ENCODE measurements at places on chromosomes 1 and 21.
A peak's percentile ranks its signal among the peaks of the same experiment; 100 is the strongest.

- DNase-seq, result no peak
Measured at GRCh38 chr1:102897557-102897956, 210.8 kb downstream of the COL11A1 start.

GRCh38 chr1:47660622-47661021 lies 222.8 kb downstream of the FOXD2 start:
- peak; percentile 74 for DNase-seq

GRCh38 chr1:113109908-113110554 lies 37.0 kb downstream of the LRIG2 start:
- DNase-seq, result no peak

- no peak for DNase-seq
Measured at GRCh38 chr1:109788695-109789521, 25.2 kb upstream of the EPS8L3 start.

DNA sequence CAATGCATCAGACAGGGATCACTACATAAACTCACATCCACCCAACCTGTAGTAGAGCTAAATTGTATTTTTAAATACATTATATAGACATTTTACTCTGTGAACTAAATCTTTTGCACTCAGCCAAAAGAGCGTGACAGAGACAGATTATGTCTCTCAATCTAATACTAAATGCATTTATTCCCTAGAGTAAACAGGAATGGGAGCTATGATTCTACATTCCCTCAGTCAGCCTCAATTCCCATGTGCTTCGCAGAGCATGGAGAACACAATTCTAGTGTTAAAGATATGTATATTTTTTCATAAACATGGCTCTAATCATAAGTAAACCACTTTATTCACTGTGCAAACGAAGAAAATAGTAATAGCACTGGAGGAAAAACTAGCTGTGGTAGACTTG lies 16.5 kb downstream of the PIGK start:
- DNase-seq, result no peak

DNA sequence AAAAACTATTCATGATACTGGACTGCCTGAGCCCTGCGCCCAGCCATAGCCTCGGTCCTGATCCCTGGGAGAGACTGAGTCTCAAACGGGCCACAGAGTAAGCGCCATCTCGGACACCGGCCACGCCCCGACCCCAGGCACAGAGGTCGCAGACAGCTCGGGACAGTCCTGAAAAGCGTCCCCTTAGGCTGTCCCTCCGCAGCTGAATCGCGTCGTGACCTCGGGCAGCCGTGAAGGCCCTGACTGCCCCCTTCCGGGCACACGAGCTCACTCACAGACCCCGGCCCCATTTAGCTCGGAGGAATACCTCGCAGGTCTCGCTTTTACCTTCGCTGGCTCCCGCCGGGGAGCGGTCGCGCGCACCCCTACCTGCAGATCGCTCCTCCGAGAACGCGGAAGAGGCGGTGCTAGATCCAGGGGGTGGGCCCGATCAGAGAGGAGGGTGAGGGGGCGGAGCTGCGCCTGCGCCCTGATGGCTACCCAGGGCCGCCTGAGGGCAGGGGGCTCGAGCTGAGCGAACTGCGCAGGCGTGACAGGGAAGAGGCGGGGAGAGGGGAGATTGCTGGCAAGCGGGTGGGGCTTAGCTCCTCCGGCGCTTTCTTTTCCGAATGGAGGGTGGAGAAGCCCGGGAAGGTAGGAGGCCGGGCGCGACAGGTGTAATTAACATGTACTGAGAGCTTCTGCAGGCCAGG lies at the start of gene MKNK1:
TSS of gene MKNK1 (minus strand) at position 411 of the 692 bp plus-strand sequence. CDS start 20,941 bp downstream, outside the sequence.
- DNase-seq, result peak; percentile 95

DNA sequence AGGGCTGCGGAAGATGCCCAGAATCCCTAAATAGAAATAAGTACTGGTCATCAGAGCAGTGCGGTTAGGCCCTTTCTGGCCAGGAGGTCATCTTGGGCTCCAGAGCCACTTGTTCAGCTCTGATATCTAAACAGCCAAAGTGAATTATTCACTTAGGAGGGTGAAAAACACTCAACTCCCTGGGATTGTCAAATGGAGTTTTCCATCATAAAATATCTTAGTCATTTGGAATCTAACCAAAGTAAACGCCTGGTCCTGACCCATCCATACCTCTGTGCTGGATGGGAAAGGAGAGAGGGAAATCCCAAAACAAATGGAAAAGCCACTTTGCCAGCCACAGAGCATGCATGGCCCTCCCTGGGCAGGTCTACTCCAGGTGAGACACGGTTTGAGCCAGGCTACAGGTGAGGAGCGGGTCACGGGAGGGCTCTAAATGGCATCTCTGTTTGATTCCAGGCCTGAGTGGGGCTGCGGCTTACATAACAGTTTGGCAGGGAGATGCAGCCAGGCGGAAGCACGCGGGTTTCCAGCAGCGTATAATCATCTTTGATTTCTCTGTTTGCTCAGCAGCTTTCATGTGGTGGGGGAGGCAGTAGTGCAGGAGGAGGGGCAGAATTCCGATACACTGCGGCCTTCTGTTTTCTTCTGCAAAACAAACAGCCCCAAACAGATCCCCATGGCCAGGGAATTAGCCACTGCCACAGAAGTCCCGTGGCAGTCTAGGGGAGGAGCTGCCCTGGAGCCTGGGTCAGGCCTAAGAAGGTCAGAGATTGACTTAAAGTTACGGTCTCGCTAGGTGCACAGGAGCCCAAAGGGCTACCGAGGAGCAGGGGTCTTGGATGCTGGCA lies 59.1 kb upstream of the ZNF648 start:
- DNase-seq, result no peak

- no peak for DNase-seq
Measured at GRCh38 chr21:15653710-15654109, 76.1 kb upstream of the USP25 start.

- peak; percentile 92 for DNase-seq
Measured at GRCh38 chr1:32817815-32818786, 648 bp downstream of the S100PBP start.

DNA sequence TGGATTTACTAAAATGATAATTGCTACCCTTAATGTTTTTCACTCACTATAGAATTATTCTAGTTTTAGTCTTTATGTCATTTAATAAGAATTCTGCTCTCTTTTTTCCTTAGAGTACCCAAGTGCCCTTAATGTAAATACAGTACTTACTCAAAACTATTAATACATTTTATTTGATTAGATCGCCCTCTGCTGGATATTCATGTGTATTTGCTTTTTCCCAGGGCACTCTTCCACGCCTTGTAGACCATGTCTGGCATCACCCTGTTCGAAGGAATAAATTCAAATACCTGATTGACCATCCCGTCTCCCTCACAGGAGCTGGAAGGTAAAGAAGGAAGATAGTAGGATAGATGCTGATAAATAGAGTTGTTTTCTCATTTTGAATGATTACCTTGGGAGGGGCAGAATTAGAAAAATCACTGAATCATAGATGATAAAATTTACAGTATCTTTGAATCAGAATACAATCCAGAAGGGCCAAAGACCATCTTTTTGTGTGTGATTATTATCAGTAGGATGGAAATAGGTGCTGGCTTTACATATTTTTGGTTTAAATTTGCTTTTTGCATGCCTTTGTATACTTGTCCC lies 4.1 kb downstream of the AXDND1 start:
- DNase-seq, result peak; percentile 54

DNA sequence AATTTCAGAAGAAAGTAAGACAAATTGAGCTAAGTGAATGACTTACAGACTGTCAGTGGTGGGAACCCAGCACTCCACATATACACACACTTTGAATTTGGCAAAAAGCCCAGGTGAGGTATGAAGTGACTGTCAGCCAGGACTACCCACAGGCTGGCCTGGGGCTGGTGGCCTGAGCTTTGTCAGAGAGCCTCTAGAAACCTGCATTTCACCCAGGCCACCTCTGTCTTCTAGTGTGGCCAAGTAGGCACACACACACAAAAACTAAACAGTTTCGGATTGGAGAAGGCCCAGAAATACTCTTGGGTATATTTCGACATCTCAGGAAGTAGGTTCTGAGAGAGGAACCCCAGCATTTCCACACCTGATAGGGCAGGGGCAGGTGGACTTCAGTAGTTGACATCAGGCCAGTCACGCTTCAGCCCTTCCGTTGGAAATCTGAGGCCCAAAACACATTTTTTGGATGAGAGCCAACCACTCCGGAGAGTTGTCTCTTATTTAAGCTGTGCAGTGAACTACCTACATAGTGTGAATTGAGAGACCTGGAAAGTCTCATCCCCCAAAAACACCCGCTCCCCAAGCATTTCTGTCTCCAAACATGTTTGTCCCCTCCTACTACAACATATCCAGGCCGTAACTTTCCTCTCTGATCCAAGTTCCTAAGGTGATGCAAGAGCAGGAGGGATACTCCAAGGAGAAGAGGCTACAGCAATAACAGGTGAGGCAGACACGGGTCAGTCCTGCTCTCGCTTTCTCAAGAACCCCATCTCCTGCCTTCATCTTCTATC lies 167.2 kb upstream of the PROX1 start:
- DNase-seq, result no peak

DNA sequence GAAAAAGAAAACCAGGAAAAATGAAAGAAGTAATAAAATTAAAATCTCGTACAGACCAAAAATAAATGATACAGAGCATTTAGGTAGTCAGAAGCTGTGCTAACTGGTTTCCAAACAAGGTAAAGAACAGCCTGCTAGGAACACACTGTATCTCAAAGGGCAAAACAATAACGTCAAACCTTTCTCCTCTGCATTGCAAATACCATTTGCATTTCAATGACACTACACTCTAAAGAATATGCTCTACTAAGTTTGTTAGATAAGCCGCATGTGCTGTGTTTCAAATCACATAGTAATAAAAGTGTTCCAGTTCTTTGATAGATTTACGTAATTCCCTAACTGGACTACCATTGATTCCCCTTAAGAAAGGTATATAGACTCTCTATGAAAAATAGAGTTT lies 648.8 kb downstream of the PLA2G4A start:
- DNase-seq, result no peak

DNA sequence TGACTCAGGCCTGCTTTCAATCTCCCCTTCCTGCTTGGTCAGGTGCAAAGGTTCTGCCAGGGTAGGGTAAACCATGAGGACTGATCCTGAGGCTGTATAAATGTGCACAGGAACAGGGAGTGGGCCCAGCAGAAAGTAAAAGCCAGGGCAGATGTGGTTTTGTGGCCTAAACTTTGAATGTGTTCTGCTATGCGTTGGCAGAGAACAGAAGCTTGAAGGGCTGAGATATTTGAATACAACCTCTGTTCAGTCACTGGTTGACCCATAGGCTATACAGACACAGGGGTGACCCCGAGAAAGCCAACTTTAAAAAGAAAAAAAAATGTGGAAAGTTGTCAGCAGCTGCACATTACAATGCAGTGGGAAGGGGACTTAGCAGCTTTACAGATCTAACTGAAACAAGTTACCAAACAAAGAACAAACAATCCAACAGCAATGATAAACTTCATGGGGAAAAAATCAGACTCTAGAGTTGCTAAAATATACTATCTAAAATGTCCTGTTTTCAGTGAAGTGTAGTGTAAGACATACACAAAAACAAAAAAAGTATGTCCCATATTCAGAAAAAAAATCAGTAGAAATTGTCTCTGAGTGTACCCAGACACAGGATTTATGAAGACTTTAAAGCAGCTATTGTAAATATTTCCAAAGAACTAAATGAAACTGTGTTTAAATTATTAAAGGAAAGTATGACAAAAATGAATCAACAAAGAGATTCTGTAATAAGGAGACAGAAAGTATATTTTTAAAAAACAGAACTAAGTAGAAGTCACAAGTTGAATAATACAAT lies 216.1 kb downstream of the RPS6KC1 start:
- DNase-seq, result no peak

GRCh38 chr21:36321325-36322082 lies 1.5 kb downstream of the MORC3 start:
- DNase-seq, result no peak

- DNase-seq, result no peak
Measured at GRCh38 chr1:153770797-153771196, 4.4 kb upstream of the SLC27A3 start.

DNA sequence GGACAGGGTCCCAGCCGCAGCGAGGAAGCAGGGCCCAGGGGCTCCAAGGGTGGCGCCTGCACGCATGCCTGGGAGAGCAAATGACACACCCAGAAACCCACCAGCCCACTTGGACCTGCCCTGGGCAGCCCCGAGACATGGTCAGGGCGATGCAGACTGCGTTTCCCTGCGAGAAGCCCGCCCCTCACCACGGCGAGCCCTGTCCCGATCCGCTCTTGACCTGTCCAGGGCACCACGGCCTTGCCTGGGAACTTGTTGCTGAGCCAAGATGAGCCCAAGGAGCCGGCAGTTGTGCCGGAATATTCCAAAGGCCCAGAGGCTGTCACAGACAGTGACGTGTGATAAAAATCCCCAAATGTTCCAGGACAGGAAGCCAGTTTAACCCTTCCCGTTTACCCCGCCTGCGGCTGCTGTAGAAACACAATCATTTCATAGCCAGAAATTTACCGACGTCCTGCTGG lies 78.1 kb downstream of the SIK1 start:
- no peak for DNase-seq

DNA sequence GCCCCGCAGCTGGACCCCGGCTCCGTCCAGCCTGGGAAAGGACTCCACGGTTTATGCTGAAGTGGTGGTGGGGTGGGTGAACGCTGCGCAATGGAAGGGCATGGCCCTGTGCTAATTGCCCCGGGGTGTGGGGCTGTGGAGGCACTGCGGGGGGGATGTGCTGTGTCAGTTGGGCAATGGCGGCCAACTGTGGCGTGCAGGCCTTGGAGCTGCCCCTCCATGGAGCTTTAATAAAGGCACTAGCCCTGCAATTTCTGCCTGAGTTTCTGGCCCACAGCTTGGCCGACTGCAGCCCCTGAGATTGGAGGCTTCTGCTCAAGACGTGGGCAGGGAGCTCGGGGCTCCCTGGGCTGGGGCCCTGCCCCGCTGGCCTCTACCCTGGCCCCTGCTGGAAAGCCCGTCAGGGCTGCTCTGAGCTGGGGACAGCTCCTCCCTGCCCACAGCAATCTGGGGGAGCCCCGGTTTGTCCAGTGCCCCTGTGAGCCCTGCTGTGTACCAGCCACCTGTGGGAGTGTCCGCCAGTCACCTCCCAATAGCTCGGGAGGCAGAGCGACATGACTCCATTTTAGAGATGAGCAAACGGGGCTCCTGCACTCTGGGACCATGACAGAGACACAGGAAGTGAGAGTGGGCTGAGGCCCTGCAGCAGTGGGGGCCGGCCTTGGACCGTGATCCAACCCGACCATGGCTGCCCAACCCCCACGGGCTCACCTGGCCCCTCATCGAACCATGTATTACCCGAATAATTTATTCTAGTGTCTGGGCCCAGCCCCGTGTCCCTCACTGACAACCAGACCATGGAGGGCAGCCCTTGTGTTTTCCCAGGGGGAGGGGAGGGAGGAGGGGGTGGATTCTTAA lies 8.7 kb upstream of the TNFRSF14 start:
- DNase-seq, result peak; percentile 43

GRCh38 chr1:33191731-33192275 lies 10.0 kb upstream of the TRIM62 start:
- DNase-seq, result no peak

GRCh38 chr1:109282497-109282951 lies 421 bp downstream of the PSRC1 start:
- no peak for DNase-seq

GRCh38 chr21:32044205-32045180 lies 171.7 kb downstream of the HUNK start:
- no peak for DNase-seq

- no peak for DNase-seq
Measured at GRCh38 chr1:246775531-246776385, 51.5 kb downstream of the SCCPDH start.

GRCh38 chr1:204821476-204821875 lies 49.2 kb upstream of the NFASC start:
- no peak for DNase-seq

- DNase-seq, result no peak
Measured at GRCh38 chr1:169601096-169601881, 15.0 kb upstream of the F5 start.

Measured in DMS79 (cell line).